Endothelial cell of umbilical vein (primary cell): ENCODE measurements at places on chromosomes 7 and 10.

GRCh38 chr7:106462365-106462859 lies 177.6 kb upstream of the NAMPT start:
- DNase-seq: peak; percentile 83

GRCh38 chr10:56561336-56561735 lies 200.3 kb upstream of the ZWINT start:
- DNase-seq: no peak

- DNase-seq: no peak
Observed at GRCh38 chr7:70752794-70753241, 379.1 kb upstream of the GALNT17 start.

DNA sequence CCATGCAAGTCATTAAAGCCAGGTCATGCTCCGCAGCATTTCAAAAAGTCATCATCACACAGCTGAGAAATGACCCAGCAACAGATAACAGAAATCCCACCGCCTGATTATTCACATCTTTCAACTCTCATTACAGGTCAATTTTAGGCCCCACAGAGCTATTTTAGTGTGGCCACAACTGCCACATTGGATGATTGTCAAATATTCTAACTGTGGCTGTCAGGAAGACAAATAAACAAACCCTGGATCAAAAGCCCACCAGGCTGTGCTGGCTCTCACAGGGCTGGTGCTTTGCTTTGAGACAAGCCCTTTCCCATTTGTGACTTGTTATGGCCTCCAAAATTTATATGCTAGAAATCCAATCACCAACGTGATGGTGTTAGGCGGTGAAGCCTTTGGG lies 117.6 kb upstream of the CDC14C start:
- DNase-seq: no peak

GRCh38 chr7:50418086-50418515 lies 32.0 kb downstream of the FIGNL1 start:
- DNase-seq: peak; percentile 77

DNA sequence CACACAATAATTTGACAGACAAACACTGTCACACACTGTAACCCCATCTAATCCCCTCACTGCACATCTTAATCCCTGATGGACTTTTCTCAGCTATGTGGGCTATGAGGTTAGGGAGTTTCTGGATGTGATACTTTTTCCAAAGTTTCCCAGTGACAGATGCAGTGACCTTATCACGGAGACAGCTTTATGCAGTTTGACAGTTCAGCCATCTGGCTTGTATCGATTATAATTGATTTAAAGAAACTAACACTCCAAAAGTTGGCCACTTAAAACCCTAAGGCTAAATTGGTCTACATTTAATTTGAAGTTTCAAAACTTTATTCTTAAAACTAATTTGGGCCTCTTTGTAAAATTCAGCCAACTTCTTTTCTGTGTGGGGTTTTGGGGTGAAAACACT lies 196.7 kb downstream of the SDK1 start:
- DNase-seq: no peak

DNA sequence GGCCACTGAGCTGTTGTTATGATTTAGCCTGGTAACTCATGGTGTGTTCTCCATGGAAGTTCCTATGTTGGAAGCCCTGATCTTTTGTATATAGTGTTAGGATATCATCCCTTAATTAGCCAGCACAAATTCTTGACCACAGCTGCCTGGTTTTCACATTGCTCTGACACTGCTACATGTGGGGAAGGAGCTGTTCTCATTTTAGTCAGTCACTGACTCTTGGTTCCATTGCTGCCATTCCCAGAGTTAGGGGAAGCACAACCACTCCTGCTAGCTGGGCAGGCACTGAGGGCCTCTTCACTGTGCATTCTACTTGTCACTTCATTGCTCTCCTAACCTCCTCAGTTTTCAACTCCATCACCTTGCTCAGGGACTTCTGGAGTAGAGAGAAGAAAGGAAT lies 98.4 kb upstream of the GJD4 start:
- DNase-seq: no peak

DNA sequence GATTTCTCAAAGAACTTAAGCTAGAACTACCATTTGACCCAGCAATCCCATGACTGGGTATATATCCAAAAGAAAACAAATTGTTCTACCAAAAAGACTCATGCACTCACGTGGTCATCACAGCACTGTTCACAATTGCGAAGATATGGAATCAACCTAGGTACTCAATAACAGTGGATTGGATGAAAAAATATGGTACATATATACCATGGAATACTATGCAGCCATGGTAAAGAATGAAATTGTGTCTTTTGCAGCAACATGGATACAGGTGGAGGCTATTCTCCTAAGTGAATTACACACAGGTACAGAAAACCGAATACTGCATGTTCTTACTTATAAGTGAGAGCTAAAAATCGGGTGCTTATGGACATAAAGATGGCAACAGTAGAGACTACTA lies 61.8 kb downstream of the PIK3CG start:
- DNase-seq: no peak

DNA sequence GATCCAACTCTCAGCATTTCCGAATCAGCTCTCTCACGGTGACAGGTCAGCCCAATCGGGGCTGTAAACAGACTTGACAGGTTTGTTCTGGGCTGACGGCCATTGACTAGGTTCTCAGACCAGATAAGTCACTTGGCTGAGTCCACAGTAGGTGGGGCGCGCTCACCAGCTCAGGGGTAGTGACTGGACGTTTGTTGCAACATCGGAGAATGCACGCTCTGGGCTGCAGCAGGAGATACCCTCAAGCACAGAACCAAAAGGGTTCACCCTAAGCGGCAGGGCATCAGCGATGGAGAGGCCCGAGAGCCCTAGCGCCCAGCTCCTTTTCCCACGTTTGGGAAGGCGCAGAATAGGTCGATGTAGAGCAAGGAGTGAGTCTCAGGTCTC lies 1.8 kb downstream of the KLLN start:
- peak; percentile 81 for DNase-seq

DNA sequence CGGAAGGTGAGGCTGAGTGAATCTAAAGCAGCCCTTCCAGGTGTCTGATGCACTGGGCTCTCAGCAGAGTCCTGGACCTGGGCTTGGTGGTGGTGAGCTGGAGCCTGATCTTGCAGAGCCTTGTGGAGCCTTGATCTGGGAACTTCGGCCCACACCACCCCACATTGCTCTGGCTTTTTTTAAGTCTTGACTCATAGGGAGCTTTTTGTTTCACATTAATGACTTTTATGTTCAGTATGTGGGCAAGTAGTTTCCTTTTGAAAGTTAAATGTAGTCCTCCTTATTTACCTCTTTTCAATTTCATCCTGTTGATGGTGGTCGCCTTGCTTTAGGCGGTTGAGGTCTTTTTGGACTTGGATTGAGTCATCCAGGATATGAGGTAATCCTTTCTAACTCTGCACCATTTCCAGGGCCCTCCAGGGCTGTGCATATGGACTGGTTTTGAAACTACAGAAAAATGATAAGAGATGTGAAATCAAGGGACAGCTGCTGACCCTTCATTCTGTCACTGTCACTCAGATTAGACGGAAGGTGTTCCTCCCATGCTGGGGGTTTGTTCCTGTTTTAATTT lies 2.9 kb upstream of the NRAP start:
- no peak for DNase-seq

- no peak for DNase-seq
Observed at GRCh38 chr10:28949005-28950004, 272.0 kb downstream of the BAMBI start.

DNA sequence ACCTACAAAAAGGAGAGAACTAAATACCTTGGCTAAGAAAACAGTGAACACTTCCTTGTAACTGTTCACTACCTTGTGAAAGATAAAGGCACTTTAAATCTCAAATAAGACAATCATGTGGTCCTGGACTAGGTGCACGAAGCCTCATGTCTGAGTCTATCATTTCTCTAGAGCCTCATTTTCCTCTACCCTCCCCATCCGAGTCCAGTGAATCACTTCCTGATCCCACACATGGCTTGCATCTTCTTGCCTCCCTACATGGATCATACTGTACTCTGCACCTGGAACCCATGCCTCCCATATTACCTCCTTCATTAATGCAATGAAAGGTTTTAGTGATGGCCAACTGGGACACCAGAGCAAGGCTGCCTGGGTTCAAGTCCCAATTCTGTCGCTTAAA lies 34.5 kb downstream of the SNX10 start:
- DNase-seq: no peak

DNA sequence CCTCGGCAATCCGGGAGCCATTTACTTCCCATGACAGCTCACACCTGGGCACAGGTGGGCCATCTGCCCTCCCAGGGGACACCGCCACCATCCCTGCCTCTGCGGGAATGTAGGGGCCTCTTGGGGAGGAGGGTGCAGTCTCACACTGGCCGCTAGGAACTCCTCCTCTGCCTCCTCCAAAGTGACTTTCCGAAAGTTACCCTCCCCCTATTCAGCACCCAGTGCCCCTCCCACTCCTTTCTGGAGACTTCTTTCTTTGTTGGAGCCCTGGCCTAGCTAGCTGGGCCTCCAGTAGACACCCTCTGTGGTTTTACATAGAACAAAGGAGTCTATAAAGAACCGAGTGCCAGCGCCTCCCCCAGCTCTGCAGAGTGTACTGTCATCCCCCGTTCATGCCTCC lies 45.8 kb upstream of the MNX1 start:
- DNase-seq: no peak

GRCh38 chr10:12531305-12532220 lies 182.2 kb downstream of the CAMK1D start:
- DNase-seq: no peak

GRCh38 chr7:20598459-20599309 lies 16.8 kb upstream of the ABCB5 start:
- peak; percentile 95 for DNase-seq

GRCh38 chr7:106968160-106968559 lies 76.3 kb upstream of the PRKAR2B start:
- no peak for DNase-seq

- no peak for DNase-seq
Observed at GRCh38 chr7:46524350-46524749, 603.3 kb upstream of the IGFBP3 start.

DNA sequence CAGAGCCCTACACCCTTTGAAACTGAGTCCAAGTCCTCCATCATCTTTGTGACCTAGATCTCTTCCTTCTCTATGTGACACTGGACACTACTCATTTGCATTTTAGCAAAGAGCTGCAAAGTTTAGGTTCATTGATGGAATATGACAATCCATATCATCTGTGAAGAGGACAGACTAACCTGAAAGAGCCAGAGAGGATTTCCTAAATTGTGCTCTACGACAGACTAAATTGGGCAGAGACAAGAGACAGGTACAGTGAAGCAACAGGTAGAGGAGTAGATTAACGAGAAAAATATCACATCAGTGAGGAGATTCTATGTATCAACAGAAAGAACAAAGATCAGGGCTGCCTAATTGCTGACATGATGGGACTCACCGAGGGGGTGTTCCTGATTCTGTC lies at the start of gene TAS2R3:
TAS2R3 (plus strand) TSS at position 301 of the 400 bp plus-strand sequence; CDS start at position 363, 62 bp downstream.
- no peak for DNase-seq

DNA sequence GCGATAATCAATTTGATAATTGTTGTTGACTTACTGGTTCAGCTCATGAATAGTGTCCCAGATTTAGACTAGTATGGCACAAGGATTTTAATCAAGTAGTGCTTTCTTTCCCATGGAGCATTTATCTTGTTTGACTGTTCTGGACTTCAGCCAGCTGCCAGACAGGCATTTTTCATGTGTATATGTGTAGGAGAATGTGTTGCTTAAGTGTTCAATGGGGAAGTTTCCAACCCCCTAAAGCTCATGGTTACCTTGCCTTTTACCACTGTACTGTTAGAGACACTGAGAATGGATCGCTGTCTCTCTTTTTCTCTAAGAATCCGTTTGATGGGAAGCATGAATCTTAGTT lies 103.9 kb downstream of the LRRC4 start:
- DNase-seq: peak; percentile 29

GRCh38 chr10:86540016-86540415 lies 18.4 kb upstream of the WAPL start:
- no peak for DNase-seq

DNA sequence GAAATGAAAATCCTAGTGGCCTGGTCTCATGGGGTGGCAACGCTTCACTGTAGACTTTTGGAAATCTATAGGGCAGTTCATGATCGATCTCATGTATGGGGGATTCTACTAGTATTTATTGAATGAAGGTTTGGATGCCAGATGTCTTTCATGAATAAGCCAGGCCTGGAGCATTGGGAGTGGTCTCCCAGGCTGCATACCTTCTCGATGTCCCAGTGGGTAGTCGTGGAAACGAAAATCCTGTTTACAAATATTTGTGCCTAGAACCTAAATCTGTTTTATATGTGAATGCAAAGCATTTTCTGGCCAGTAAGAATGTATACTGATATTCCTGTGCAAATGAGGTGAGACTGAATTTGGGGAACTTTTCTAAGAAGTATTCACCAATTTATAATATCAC lies 105.0 kb upstream of the C1QL3 start:
- DNase-seq: no peak

DNA sequence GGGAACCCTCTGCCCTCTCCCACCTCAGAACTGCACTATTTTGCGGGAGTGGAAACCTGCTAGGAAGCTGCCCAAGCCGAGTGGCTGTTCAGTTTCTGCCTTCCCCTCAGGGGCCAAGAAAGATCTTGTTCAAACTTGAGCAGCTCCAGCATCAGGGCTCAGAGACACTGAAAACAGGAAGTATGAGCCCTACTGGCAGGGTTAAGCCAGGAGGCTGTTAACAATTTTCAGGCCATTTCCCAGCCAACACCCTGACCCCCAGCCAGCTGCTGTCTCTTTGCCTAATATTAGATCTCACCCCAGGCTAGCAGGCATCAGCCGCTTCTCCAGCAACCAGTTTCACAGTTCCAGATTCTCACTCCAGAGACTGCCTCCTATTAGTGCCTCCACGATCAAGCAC lies 9.2 kb downstream of the PLAU start:
- DNase-seq: no peak

DNA sequence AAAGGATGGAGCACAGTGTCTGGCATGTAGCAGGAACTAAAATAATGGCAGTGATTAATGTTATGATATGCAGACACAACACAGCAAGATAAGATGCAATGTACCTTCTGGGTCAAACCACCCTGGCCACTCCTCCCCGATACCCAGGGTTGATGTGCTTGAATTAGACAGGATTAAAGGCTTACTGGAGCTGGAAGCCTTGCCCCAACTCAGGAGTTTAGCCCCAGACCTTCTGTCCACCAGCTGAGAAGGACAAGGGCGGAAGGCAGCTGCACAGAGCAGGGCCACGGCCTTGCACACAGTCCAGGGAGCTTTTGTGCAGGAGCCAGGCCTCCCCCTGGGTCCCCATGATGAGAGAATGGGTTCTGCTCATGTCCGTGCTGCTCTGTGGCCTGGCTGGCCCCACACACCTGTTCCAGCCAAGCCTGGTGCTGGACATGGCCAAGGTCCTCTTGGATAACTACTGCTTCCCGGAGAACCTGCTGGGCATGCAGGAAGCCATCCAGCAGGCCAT lies at the start of gene RBP3:
RBP3 (plus strand) TSS at position 226 of the 514 bp plus-strand sequence; CDS start at position 348, 122 bp downstream.
- no peak for DNase-seq

- no peak for DNase-seq
Observed at GRCh38 chr10:122995936-122996335, 12.7 kb downstream of the IKZF5 start.

GRCh38 chr7:79078273-79078672 lies 375.2 kb downstream of the MAGI2 start:
- no peak for DNase-seq
